Stimulated activated CD4-positive, alpha-beta T cell treated with anti-CD3 and anti-CD28 coated beads, Interleukin-15, amount 100 ng/mL, for 1 hour (primary cell): ENCODE measurements at places on chromosomes 5 and 9.

DNA sequence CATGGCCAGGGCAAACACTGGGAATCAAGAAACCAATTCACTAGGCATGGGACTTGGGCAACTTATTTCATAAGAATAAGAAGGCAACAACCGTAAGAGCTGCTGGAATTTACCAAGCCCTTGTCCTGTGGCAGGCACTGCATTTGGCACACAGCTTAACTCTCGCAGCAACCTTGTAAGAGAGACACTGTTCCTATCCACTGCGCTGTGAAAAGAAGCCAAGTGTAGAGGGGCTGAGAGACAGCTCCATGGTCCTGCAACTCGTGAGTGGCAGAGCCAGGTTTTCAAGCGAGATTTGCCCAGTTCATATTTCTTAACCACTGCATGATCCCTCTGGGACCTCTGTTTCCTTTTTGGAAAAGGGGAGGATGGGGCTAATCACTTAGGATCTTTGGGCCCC, 129.3 kb upstream of the STC2 start:
- DNase-seq, result no peak

- no peak for DNase-seq
Observed at GRCh38 chr5:122358372-122358979, 46.4 kb downstream of the SNCAIP start.

- DNase-seq, result no peak
Observed at GRCh38 chr9:6931913-6932312, 174.1 kb downstream of the KDM4C start.

- no peak for DNase-seq
Observed at GRCh38 chr5:13957032-13957645, 12.7 kb upstream of the DNAH5 start.

- DNase-seq, result no peak
Observed at GRCh38 chr5:2902186-2902585, 150.7 kb upstream of the IRX2 start.
